ENCODE measurements at places on chromosomes 2 and 18.

DNA sequence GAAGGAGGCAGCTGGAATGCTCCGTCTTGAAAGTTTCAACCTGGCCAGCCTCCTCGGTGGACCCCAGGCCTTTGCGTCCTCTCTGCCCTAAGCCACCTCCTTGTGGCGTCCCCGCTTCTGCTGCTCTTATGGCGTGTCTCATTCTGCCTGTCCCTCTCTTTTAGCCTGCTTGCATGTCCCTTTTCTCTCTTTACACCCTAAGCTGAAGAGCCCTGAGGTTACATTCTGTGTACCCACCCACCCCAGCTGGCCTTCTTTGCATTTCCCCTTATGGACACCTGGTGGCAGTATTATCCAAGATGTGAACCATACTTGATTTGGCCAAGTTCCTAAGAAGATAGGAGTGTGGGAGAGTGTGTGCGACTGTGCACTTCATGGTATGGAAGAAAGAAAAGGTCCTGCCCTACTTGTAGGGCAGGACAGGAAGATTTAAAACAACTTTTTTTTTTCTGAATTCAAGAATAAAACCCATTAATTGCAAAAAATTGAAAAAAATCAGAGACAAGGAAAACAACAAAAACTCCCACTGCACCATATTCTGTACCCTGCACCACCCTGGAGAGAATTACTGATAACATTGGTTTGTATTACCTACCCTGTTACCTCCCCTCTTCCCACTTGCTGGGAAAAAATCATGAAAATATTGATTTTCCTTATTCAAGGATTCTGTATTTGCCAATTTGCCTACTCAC lies 77.4 kb downstream of the DYSF start:
- DNase-seq, result peak; percentile 36

DNA sequence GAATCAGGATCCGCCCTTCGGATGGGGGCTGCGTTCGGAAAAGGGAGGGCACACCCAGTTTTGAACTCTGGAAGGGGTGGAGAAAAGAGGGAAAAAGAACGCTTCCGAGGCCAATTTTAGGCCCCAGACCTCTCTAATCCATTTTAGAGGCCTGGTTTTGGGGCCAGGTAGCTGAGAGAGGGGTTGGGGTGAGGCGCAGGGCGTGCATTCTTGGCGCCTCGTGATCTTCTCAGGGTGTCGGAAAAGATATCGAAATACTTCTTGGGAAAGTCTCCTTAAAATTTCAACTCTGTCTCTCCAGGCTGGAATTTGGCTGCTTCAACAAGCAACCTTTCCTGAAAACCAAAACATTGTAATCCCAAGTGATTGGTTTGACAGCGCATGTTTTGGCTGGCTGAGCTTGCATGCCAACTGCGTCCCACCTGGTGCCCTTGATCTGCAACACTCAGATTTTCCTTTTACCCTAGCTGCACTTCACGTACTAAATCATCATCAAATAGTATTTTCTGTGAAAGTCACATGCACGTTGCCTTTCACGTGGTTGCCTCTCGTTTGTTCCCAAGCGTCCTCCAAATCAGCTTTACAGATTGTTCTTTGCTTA lies 864 bp upstream of the XPO1 start:
- no peak for DNase-seq

- DNase-seq, result no peak
Measured at GRCh38 chr2:128317181-128317898, 1.3 kb downstream of the HS6ST1 start.

DNA sequence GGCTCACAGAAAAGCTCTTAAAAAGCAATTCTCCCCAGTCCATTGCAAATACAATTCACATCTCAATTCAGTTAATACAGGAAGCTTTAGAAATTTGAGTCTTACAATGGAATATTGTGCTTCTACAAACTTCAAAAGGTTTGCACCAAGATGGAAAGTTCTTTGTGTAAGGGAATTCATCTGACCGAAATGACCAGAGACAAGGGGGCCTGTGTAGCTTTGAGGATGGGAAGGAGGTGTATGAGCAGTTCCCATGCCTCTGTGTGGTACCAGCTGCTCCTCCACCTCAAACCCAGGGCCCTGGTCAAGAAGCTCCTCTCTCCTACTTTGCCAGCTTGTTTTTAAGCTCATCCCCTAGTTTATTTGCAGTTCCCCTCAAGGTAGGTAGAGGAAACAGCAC lies 312.8 kb upstream of the PKDCC start:
- no peak for DNase-seq

DNA sequence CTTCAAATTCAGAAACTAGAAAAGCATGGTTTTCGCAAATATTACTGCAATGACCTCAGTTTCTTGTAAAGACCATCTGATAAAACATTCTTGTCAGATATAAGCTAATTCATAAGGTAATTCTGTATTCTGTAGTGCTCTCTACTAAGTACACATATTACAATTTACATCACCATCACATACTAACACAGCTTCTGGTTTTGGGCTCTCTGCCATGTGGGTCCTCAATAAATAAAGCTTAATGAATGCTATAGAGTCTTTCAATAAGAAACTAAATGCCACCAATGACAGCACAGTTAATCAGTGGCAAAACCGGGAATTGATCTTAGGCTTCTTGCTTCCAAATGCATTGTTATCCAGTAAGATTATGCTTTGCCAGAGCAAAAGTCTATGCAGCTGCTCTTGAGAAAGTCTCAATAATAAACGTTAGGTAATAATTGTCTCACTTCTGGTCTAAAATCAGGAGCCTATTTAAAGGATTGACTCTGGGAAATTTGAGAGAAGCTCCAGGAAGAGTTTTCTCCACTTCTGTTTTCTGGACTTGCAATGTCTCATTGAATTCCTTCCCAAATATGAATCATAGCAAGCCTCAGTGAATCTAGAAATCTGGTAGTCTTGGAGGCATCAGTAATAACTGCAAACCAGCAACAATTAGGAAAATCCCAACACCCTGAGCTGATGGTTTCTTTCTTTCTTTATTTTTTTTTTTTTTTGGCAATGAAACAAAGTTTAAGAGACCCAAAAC lies 67.9 kb upstream of the RAPGEF4 start:
- no peak for DNase-seq

- DNase-seq, result no peak
Measured at GRCh38 chr2:10700078-10700803, 10.5 kb upstream of the NOL10 start.

- DNase-seq, result no peak
Measured at GRCh38 chr18:45352874-45353273, 262.4 kb upstream of the SLC14A2 start.

DNA sequence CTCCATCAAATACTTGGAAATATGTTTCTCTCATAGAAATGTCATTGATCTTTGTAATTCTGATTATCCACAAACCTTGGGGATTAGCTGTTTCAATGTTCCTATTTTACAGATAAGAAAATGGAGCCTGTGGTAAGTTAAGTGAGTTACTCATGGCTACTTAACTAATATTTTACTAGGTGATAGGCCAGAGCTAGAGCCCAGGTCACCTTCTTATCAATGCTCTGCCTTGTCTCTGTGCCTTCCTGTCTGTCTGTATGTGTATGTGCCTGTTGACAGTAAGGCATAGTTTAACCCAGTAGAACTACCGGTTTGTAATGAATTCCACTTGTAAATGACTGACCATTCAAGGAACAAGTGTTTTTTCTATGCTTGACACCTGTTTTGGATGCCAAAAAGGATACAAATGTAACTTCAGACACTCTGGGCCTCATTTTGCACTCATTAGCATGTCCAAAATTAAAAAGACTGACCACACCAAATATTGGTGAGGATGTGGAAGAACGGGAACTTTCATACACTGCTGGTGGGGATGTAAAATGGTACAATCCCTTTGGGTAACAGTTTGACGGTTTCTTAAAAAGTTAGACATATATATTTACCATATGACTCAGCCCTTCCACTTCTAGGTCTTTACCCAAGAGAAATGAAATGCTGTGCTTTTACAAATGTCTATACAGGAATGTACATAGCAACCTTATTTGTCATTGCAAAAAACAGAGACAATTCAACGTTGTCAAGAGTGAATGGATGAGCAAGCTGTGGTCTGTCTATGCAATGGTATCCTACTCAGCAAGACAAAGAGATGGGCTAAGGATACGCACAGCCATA lies 19.6 kb upstream of the IL1A start:
- no peak for DNase-seq

DNA sequence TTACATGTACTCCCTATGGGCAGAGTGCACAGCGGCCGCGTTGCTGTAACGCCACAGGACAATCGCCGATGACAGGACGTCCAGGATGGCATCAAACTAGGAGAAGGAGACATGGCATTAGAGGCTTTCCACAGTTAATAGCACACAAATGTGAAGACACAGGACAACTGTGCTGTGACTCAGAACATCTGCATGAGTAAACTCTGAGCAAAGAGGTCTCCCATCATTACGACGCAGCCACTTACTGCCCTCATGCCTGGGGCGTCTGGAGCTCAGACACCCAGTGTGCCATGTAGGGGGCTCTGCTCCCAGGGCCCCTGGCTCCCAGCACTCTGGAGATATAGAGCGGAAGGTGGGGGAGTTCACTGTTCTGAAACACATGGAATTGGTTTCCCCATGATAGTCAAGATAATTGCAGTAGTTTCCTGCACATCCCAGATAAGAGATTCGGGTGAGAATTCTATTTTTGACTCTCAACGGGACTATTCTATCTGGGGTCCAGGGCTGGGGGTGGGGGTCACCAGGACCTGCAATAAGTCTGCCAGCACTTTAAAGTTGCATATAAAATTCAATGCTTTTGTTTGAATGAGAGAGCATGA lies 168.1 kb downstream of the TMEM163 start:
- DNase-seq, result no peak

- no peak for DNase-seq
Measured at GRCh38 chr2:6877402-6878304, at the start of gene RSAD2. Gene RSAD2 (plus strand): TSS chr2:6877777. CDS start chr2:6877801, 24 bp downstream.

DNA sequence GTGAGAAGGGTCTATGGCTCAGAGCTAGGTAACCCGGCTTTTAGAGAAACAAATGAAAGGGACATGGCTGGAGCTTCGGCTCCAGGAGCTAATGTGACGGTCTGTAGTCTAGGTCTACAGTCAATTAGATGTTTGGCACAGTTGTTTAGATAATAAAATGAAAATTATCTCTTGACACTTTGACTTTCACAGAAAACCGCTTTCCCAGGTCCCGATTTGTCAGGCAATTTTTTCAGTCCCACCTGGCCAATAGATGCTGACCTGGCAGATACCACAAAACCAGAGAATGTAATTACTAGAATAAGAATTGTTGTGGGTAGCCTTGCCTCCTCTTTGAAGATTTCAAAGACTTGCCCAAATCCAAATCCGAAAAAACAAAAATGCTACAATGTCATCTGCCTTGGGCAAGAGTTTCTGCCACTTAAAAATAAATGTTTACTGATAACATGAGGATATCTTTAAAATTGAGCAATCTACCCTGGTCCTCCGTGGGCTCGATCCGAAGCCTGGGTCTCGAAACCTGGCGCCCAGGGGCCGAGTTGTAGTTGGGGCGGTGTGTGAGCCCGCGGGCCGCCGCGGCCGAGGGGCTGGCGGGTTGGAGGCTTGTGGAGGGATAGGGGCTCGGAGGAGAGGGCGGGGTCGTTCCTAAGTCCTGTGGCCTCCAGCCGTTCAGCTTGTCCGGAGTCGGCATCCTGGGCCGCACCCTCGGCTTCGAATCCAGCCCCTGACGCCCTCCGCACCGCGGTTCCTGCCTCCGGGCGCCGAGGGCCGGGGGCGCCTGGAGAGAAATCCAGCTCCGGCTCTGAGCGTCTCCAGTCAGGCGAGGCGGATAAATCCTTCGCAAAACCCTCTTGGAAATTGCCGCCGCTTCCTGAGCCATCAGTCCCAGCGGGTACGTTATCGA lies 2.3 kb downstream of the EMX1 start:
- DNase-seq, result no peak

DNA sequence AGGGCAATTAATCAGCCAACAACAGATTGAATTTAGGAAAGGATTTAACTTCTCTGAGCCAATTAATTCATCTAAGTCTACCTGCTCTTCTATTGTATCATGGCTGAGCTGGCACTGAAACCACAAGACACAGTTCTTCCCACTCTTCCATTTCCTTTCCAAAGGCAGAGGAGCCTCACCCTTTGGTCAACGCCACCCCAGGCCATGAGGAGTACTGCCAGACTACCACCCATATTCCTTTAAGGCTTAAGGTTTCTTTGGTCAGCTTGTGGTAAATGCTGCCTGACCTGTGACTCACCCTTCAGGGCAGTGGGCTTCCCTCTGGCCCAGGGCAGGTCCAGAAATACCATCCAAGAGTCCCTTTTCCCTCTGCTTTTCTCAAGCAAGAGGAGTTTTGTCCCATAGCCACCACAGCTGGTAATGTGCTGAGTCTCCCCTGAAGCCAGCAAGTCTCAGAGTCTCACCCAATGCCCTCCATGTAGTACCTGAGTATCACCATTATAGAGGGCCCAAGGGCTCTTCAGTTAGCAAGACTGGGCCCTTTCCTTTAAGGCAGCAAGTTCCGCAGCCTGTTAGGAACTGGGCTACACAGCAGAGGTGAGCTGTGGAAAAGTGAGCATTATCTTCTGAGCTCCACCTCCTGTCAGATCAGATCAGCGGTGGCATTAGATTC lies 900.5 kb upstream of the CRIM1 start:
- DNase-seq, result no peak

- DNase-seq, result no peak
Measured at GRCh38 chr18:25946540-25946939, 143.9 kb downstream of the SS18 start.

- DNase-seq, result no peak
Measured at GRCh38 chr18:55179425-55179824, 220.2 kb upstream of the CCDC68 start.

- peak; percentile 15 for DNase-seq
Measured at GRCh38 chr2:15588329-15588919, 3.2 kb upstream of the DDX1 start.

GRCh38 chr2:174121612-174122011 lies 126.7 kb downstream of the OLA1 start:
- DNase-seq, result no peak

All from CMK (cell line).